Activated naive CD8-positive, alpha-beta T cell treated with anti-CD3 and anti-CD28 coated beads, Interleukin-2, amount 50 U/mL, for 16 hours (primary cell): ENCODE measurements at places on chromosomes 13 and 19.

DNA sequence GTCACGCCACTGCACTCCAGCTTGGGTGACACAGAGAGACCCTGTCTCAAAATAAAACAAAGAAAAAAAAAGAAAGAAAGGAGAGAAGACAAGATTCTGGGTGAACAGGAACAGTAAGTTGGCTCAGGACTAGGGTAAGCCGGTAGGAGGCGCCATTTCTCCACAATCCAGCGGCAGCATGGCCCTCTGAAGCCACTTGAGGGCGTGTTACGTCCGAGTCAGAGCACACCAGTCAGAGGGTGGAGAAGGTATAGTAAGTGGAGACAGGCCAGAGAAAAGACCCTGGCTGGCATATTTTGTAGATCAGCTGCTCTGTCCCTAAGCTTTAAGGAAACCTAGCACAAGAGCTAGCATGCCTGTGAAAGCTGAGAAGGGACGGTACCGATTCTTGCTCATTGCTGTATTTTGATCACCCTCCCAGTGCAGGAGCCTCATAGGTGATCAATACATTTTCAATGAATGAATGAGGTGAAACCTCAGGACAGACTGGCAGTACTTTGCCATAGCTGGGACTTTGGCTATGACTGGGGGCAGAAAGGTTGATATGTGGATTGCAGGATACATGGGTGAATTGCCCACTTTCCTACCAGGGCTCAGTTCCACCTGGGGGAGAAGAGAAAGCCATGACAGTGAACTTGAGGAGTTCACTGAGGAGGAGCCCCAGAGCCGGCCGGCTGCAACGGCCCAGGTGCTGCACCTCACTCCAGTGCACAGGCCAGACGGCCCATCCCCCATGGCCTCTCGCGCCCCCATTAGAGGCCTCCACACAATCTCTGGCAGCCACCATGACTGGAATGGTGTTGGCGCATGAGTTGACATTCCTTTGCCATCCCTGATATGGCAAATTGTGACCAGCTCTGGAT lies 23.5 kb downstream of the POU2F2 start:
- DNase-seq, result peak; percentile 83

- DNase-seq, result no peak
These were observed 22.9 kb downstream of the COMP start for GRCh38 chr19:18768046-18768771.

- no peak for DNase-seq
These were observed 10.0 kb downstream of the NKPD1 start for GRCh38 chr19:45150751-45151281.

GRCh38 chr13:96426167-96426566 lies 336.3 kb downstream of the HS6ST3 start:
- no peak for DNase-seq

DNA sequence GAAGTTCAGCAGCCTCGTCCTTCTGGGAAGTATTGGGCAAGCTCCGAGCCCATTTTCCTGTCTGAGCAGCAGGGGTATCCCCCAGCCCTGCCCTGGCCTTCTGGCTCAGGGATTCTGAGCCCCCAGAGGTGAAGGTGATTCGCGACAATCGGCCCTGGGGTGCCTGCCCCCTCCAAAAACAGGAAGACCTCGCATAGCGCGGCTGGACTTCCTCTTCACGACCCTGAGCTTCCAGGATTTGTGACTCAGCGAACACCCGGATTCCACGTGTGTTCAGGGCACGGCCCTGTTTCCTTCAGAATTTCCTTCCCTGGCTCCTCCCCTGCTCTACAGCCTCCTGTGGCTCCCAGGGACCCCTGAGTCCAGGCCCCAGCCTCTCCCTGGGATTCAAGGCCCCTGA lies at the start of gene SEMA6B:
Gene SEMA6B, minus strand, starts transcription at position 116 of the 400 bp plus-strand sequence. CDS start 1,227 bp downstream, outside the sequence.
- no peak for DNase-seq

DNA sequence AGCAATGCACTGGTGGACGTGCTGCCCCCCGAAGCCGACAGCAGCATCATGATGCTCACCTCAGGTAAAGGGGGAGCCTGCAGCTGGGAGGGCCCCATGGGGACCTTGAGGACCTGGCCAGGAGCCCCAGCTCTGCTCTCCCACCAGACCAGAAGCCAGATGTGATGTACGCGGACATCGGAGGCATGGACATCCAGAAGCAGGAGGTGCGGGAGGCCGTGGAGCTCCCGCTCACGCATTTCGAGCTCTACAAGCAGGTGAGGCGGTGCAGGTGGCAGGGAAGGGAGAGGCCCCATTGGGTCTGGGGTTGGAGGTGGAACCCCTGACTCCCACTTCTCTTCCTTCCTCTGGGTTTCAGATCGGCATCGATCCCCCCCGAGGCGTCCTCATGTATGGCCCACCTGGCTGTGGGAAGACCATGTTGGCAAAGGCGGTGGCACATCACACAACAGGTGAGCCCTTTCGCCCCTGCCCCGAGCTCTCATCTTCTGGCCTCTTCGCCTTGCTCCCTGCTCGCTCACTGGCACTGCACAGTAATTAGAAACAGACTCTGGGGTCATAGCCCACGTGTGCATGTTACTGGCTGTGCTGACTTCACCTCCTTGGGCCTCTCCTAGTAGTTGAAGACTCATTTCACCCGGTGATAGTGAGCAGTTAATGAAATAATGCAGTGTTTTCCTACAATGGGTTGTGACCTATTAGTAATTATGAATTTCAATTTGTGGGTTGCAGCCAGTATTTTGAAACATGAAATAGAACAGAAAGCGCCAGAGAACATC lies 3.6 kb downstream of the PSMC4 start:
- DNase-seq, result no peak

- DNase-seq, result no peak
These were observed 703.8 kb downstream of the DIAPH3 start for GRCh38 chr13:59459972-59460371.

- DNase-seq, result no peak
These were observed 30.7 kb downstream of the NFIX start for GRCh38 chr19:13025819-13026456.

DNA sequence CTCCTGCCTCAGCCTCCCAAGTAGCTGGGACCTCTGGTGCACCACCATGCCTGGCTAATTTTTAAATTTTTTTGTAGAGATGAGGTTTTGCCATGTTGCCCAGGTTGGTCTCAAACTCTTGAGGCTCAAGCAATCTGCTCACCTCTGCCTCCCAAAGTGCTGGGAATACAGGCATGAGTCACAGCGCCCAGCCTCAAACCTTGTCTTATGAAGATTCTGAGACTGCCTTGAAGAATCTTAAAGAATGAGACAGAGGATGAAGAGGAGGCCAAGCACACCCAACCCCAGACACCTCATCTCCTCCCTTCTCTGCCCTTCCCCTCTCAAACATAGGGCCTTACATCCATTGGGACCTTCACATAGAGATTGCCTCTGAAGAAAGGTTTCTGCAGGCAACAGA lies 179.7 kb downstream of the ABCC4 start:
- no peak for DNase-seq

DNA sequence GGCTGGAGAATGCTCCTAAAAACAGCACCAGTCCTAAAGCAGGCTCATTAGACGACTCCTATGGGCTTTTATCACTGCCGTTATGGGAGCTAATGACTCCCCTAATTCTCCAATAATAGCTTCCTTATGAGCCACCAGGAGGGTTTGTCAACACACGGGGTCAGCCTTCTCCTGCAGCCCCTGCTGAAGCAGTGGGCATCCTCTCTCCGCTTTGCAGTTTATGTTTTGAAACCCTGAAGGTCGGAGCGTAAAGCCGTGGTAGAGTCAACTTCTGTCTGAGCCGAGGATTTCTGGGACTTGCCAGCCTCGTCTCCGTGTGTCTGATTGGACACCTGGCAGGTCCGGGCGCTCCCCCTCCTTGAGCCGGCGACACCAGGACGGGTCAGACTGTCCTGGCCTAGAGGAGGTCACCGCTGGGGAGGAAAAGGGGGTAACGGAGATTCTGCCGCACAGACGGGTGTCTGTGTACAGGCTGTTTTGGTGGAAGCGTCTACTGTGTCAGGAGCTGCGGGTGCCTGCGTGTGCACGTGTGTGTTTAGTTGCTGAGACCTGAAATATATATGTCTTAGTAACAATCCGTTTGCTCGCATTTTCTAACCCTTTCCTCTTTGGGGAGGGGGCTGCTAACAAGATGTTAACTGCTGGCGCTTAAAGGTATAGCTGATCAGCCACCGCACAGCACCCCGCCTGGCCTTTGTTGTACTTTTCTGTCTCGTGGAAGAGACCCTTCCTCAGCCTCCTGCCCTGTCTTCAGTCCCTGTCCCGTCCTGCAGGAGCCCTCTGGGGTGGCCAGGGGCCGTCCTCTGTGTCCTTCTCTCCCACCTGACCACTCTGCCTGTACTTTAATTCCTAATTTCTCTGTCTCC lies 1.9 kb downstream of the KDM4B start:
- DNase-seq, result no peak

DNA sequence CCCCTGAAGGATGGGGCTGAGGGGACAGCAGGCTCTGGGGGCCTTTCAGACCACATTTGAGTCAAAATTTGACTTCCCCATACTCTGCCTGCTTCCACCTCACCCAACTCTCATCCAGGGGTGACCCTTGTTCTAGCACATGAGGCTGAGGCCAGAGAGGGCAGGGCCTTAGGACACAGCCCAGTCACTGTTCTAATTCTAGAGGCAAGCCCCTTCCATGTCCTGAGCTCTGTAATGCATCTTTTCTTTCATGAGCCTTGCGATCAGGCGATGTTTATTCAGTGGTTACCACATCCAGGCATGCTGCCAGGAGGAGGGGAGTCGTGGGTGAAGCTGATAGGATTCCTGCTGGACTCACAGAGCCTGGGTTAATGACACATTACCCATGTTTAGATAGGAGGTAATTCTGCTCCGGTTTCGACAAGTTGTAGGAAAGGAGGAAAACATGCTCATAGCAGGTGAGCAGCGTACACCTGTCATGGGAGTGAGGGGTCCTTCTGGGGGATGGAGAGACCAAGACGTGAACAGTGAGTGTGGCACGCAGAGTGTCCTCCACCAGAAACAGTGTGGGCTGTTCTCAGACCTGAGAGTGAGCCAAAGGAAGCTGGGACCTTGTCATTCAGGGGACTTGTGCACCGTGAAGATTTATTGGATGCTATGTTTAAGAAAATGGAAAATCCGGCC lies 9.3 kb downstream of the RPS9 start:
- no peak for DNase-seq

- DNase-seq, result no peak
These were observed 13.1 kb downstream of the ITM2B start for GRCh38 chr13:48246102-48246501.

GRCh38 chr19:39942366-39942730 lies 7.9 kb upstream of the FCGBP start:
- DNase-seq, result no peak

- DNase-seq, result no peak
These were observed 8.2 kb downstream of the SPPL2B start for GRCh38 chr19:2336528-2337328.

- DNase-seq, result no peak
These were observed 21.9 kb downstream of the RBM26 start for GRCh38 chr13:79384022-79384610.

GRCh38 chr13:109271555-109272541 lies 514.5 kb downstream of the IRS2 start:
- DNase-seq, result no peak
